ENCODE measurements at places on chromosomes 1 and 21.

DNA sequence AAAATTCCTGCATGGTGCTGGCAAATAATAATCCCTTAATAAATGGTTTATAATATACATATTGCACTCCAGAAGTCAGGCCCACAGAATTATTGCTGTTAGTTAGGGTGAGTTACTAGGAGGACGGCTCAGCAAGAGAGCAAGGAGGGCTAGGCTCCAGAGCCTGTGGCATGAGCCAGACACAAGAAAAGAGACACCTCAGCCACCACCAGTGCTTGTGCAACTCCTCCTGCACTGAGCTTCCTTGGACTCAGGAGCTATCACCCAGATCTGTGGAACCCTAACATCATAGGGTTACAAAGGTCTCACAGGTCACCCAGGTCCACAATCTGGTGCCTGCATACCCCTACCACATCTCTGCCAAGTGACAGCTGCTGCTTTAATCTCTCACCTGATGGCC lies 12.8 kb upstream of the LRRC8D start:
- no peak for DNase-seq

- no peak for DNase-seq
These were observed 17.8 kb upstream of the PTGFR start for GRCh38 chr1:78472851-78473496.

DNA sequence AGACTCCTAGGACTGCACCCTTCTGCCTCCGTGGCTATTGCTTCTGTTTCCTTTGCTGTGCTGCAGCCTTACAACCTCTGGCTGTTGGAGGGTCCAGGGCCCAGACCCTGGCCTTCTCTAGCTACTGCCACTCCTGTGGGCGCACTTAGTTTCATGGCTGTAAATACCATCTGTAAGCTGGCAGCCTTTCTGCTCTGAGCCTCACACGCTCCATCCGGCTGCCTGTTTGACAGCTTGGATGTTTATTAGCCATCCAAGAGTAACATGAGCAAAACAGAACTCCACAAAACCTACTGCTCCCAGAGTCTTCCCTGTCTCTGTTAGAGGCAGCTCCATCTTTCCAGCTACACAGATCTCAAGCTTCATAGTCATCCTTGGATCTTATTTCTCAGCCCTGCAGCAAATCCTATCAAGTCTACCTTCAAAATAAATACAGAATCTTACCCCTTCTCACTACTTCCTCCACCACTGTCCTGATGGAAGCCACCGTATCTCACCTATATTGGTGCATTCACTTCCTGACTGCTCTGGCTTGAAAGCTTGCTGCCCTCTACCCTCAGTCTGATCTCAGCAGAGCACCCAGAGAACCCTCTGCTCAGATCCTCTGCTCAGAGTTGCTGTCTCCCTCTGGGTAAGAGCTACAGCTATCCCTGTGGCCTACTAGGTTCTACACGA lies 19.1 kb downstream of the SLC25A33 start:
- no peak for DNase-seq

DNA sequence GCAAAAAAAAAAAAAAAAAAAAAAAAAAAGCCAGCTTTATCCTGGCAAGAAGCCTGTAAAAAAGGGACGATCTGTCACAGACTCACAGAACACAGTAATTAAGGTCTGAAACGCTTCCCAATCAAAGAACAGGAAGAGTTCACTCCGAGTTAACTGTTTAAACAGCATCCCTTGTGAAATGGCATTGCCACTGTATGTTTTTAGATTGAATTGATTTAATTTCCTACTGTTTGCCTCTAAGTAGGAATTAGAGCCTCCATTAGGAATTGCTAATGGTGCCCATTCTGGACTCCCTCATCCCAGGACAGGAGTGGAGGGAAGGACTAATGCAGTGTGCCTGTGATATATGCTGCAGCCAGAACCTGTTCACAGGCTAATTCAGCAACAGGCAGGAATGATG lies 370.8 kb downstream of the RWDD3 start:
- DNase-seq = no peak

DNA sequence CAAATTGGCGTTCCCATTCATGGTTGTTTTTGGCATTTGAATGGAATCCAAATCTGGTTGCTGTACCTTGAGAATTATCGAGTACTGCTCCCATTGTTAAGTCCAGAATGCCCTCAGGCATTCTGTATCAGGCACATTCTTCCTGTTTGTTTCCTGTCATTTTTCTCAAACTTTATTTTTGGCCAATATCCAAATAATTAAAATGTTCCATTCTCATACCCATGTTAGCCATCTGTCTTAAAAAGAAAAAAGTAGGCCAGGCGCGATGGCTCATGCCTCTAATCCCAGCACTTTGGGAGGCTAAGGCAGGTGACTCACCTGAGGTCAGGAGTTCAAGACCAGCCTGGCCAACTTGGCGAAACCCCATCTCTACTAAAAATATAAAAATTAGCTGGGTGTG lies 29.3 kb upstream of the SHISA4 start:
- DNase-seq = no peak

GRCh38 chr1:41368366-41368765 lies 7.1 kb downstream of the FOXO6 start:
- no peak for DNase-seq

DNA sequence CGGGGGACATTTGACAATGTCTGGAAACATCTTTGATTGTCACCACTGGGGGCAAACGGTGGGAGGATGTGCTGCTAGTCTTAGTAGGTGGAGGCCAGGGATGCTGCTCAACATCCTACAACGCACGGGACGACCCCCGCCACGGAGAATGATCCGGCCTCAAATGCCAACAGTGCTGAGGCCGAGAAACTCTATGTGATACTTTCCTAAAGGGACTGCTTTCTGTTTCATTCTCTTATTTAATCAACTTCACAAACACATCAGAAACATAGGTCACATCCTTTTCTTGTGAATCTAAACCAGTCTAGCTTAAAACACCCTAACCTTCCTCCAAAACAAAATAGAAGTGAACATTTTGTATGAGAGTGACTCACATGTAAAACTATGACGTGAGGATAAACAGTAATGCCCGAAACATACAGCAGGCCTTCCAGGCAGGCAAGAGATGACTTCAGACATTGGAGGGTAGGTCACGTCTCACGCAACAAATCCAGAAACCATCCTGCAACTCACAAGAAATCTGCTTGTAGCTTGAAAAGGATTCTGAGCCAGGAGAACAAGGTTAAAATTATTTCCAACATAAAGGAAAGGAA lies 37.2 kb upstream of the ETS2 start:
- DNase-seq = no peak

DNA sequence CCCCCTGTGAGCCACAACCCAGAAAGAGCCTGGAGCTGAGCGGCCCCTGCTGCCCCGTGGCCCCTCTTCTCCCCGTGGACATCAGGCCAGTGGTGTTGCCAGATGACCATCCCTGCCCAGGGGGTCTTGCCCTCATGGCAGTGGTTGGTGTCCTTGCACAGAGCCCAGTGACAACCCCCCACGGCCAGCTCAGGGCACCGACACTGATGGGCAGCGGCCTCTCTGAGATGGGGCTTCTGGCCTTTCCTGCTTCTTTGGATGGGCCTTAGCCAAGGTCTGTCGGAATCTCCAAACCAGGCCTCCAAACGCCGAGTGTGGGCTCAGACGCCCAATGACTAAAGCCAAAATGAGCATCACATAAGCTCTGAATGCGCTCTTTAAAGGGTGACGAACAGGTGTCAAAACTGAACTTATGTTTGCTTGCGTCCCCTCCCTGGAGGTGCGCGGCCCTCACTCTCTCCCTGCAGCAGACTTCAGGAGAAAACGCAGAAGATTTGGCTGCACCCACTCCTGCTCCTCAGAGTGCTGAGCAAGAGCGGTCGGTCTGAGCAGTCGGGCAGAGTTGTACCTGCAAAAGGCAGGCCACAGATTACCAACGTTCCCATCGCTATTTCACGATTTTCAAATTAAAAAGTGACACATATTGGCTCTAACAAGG lies 41.9 kb downstream of the UBE2G2 start:
- no peak for DNase-seq

GRCh38 chr1:91020486-91020885 lies 1.3 kb downstream of the ZNF644 start:
- no peak for DNase-seq

DNA sequence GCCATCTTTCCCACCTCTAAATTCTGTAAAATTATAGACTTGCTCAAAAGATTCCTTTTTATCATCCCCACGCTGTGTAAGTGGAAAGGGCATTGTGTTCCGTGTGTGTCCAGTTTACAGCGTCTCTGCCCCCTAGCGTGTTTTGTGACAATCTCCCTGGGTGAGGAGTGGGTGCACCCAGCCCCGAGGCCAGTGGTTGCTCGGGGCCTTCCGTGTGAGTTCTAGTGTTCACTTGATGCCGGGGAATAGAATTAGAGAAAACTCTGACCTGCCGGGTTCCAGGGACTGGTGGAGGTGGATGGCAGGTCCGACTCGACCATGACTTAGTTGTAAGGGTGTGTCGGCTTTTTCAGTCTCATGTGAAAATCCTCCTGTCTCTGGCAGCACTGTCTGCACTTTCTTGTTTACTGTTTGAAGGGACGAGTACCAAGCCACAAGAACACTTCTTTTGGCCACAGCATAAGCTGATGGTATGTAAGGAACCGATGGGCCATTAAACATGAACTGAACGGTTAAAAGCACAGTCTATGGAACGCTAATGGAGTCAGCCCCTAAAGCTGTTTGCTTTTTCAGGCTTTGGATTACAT lies 61.9 kb downstream of the POFUT2 start:
- no peak for DNase-seq

GRCh38 chr1:209150114-209150513 lies 433.4 kb upstream of the CAMK1G start:
- no peak for DNase-seq

DNA sequence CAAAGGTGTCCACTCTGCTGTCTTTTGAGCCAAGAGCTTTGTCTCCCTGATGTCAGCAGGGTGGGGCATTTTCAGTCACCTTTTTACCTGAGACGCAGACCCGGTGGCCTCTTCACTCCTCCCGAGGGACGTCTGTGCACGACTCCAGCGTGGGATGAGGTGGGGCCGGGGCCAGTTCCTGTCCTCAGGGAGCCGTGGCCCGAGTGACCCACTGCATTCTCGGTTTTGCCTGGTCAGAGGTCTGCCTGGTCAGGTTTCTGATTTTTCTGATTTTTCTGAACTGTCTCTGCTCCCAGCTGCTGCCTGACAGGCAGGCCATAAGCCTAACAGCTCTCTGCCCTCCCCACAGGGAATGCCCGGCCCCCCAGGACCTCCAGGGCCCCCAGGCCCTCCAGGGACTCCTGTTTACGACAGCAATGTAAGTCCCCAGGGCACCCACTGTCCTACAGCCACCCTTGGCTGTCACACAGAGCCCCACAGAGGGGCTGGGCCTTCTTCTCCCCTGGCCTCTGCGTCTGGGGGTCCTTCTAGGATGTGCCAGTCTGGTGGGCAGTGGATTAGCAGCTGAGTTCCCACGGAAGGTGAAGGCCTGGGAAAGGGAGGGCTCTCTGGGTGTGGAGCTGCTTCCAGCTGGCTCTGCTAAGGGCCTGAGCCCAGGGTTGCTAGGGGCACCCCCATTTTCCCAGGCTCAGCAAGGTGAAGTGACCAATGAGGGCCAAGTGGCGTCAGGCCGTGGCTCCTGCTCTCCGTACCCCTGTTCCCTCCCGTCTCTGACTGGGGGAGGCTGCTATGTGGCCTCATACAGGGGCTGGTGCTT lies 45.9 kb downstream of the SLC19A1 start:
- DNase-seq = no peak

DNA sequence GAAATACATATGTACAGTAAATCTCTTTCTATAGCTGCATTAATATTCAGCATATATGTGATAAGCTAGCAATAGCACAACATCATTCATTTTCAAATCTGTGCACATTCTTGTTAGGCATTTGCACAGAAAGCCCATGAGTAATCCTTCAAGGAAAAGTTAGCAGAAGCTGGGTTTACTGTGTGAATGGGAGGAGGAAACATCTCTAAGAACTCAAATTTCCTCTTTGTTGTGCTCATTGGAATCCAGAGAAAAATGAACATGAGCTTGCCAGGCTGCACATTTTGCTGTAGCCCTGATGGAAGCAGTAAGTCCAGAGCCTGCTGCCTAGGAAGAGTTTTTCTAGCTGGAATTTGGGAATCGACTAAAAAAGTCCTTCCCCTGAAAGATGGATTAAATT lies 214.2 kb upstream of the FOXD3 start:
- no peak for DNase-seq

DNA sequence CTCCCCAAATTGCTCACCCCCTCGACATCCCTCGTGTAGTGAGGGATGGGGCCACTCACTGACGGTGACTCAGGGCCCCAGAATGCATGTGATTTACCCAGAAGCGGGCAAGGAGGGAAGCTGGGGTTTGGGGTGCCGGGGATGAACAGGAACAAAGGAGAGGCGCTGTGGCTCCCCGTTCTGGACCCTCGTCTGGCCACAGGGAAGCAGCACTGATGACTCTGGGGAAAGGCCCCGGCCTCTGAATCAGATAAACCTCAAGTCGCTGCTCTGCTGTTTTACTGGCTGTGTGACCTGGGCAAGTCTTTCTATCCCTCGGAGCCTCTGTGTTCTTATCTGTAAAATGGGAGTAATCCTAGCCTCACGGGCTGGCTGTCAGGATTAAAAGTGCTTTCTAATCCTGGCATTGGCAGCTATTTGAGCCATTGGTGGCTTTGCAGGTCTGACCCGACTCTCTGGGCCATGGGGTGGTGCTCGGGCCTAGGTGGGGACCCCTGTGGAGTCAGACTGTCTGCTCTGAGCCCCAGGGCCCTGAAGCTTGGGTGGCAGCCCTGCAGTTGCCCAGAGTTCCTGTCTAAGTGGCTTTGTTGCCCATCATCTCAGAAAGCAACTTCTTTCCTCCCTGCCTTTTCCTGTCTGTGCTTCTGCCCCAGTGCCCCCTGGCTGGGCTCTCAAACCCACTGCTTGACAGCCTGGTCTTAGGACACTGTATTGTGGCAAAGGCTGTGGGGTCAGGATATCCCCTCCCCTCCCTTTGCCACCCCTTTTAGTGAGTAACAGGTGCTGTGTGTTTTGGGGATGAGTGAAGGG lies 5.5 kb downstream of the TNFRSF1B start:
- no peak for DNase-seq

- no peak for DNase-seq
These were observed 25.4 kb upstream of the ADARB1 start for GRCh38 chr21:45048968-45049367.

- DNase-seq = no peak
These were observed 47.6 kb downstream of the TYW3 start for GRCh38 chr1:74780594-74780993.

- DNase-seq = no peak
These were observed 59.5 kb upstream of the LAMC2 start for GRCh38 chr1:183126528-183126927.

DNA sequence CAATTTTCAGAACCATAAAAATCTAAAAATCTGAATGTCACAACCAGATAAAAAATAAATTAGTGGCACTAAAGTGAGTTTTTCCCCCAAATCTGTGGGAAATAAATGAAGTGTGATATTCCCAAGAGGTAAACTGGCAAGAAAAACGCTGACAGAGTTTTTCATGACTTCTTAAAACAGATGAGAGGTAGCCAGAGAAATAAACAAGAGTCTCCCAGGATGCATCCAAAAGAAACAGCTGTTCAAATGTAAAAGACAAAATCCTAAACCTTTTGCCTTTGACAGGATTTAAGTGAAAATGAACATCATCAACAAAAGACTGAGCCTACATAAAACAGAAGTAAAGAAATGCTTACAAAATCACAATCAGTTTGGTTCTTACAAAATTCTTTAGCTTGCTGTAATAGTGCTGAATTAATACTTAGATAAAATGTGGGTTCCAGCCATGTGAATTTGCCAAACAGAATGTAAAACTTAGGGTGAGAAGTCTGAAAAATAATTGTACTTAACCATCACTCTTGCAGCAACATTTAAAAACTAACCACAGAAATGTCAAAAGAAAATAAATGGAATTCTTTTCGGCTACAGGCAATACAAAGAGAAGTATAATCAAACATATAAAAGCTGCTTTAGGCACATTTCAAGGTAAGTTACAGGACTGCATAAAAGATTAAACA lies 133.6 kb downstream of the EIF4G3 start:
- no peak for DNase-seq

GRCh38 chr1:5651964-5652821 lies 340.0 kb downstream of the NPHP4 start:
- DNase-seq = no peak

Data from substantia nigra (tissue), 51 donors.